ENCODE measurements at places on chromosomes 12 and 14.
A peak's percentile ranks its signal among the peaks of the same experiment; 100 is the strongest.

- H3K36me3 ChIP-seq, result no peaks in the 10 kb centered on the region
- no peaks in the 10 kb centered on the region for H3K27me3 ChIP-seq
- no peak overlapping the region for H3K27ac ChIP-seq
- H3K4me3 ChIP-seq, result no peak overlapping the region
- no peak for DNase-seq
Measured at GRCh38 chr12:27493260-27493940, 30.6 kb upstream of the PPFIBP1 start.

- H3K4me1 ChIP-seq, result no peaks in the 10 kb centered on the region
- peaks cover 5% of the 10 kb centered on the region for H3K27me3 ChIP-seq
- H3K36me3 ChIP-seq, result no peaks in the 10 kb centered on the region
- H3K27ac ChIP-seq, result no peak overlapping the region
Measured at GRCh38 chr12:105706321-105706972, 376.0 kb downstream of the C12orf75 start.

DNA sequence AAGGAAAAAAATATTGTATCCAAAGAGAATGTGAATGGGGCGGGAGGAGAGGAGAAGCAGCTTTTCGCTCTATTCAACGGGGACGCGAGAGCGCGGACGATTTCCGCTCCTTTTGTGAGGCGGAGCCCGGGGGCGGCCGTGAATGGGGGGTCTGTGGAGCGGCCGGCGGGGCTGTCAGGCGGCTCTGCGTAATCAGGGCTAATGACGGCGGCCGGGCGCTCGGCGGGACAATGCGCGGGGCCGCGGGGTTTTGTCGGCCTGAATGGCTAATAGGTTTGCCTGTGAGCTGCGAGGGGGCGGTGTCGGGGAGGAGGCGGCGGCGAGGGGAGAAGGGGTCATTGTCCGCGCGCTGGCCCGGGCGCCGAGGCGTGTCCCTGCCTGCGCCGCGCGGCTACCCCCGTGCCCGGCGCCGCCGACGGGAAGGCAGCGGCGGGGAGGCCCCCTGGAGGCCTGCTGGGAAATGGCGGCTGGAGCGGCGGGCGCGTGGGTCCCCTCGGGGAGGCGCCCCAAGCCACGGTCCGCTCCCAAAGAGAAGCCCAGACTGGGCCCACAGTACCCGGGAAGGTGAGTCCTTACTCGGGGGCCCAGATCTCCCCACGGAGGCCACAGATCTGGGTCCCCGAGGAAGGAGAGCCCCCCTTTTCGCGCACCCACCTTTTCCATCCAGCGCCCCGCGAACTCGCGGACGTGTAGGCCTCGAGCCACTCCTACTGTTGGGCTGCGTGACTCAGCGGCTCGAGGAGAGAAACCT lies 6.0 kb downstream of the SIX6 start:
- peaks cover 1% of the 10 kb centered on the region for H3K36me3 ChIP-seq
- peaks cover 79% of the 10 kb centered on the region for H3K27me3 ChIP-seq
- H3K4me3 ChIP-seq, result no peak overlapping the region
- peak overlapping the region; percentile 68 for H3K27ac ChIP-seq
- H3K4me1 ChIP-seq, result peaks cover 12% of the 10 kb centered on the region

DNA sequence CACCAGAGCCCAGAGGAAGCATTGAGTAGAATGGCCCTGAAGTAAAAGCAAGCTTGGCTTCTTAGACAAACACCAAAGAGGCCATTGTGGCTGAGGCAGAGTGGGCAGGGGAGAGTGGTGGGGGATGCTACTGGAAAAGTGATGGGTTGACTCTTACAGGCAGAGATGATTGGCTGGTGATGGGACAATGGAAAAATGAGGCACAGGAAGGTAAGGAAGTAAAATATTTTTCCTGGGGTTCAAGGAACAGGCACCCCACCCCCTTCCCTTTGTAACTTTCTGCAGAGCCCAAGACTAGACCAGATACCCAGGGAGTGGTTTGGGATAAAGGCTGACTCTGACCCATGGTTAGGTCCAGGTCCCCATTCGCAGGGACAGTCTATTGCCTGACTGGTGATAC lies 34.9 kb upstream of the COL2A1 start:
- peaks cover 3% of the 10 kb centered on the region for H3K4me1 ChIP-seq
- no peak overlapping the region for H3K27ac ChIP-seq
- no peak for DNase-seq
- H3K27me3 ChIP-seq, result peaks cover 8% of the 10 kb centered on the region
- H3K36me3 ChIP-seq, result peaks cover 4% of the 10 kb centered on the region

DNA sequence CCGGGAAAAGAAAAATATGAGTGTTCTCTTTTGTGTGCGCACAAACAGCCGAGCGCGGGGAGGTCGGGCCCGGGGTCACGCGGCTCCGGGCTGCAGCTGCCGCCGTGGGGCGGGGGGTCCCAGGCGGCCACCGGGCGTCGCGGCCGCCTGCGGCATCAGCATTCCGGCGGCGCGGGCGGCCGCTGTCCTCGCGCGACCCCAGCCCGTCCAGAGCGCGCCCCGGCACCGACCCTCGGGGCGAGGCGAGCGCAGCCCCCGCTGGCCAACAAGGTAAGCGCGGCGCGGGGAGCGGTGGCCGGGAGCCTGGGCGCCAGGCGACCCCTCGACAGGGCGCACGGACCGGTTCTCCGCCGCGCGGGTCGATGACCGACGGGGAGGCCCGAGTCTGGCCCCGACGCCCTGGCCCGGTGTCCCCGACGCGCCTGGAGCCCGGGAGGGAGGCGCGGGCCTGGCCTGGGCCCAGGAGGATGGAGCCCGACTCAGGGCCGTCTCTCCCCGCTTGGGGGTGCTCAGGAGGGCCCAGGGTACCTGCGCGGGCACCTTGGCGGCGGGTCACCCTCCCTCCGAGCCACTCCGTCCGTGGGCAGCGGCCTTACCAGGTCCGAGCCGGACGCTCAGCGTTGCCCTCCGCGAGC lies 103.9 kb upstream of the DIO3 start:
- H3K27me3 ChIP-seq, result peaks cover 62% of the 10 kb centered on the region
- no peaks in the 10 kb centered on the region for H3K36me3 ChIP-seq
- H3K4me1 ChIP-seq, result no peaks in the 10 kb centered on the region
- no peak overlapping the region for H3K27ac ChIP-seq
- H3K4me3 ChIP-seq, result no peak overlapping the region
- DNase-seq, result no peak

GRCh38 chr12:81626406-81626805 lies 132.7 kb downstream of the PPFIA2 start:
- no peak overlapping the region for H3K27ac ChIP-seq
- DNase-seq, result no peak
- no peaks in the 10 kb centered on the region for H3K27me3 ChIP-seq

DNA sequence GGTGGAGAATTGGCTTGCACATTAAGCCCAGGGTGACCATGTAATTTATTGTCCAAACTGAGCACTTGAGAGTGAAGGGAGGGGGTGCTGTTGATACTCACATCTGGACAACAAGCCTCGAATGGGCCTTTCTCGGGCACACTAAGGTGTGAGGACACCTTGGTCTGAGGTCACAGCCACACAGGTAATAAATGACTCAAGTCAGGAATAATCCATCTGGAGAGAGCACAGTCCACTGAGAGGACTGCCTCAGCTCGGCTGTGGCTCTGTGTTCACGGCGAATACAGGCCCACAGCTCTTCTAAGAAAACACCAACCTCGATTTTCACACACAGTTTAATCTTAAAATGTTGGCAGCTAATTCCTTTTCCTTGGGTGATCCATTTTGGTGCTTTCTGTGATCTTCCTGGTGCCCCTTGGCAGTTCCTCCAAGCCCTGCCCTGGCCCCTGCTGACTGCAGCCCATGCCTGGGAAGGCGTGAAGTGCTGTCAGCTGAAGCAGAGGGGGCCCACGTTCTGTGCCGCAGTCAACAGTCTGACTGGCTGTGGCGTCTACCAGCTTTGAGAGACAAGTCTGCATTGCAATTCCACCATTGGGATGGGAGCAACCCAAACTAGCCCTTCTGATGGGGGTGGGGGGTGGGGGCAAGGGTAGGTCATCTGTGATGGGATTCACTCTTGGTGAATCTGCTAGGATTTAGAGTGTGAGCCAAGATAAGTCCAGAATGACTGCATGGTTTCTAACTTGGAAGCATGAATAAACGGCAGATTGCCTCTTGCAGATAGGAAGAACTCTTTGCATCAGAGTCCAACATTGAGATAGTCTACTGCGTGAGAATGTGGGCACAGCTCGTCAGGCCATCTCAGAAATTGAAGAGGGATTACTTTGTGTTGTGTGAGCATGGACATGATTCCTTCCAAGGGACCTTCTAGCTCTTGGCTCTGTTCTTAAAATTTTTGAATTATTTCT lies 42.8 kb downstream of the ZNF664 start:
- DNase-seq, result no peak
- peaks cover 1% of the 10 kb centered on the region for H3K27me3 ChIP-seq
- H3K4me3 ChIP-seq, result no peak overlapping the region

GRCh38 chr14:70827347-70827746 lies 18.0 kb upstream of the MAP3K9 start:
- H3K27me3 ChIP-seq, result peaks cover 43% of the 10 kb centered on the region
- no peak overlapping the region for H3K4me3 ChIP-seq
- H3K27ac ChIP-seq, result no peak overlapping the region
- no peak for DNase-seq
- peaks cover 8% of the 10 kb centered on the region for H3K4me1 ChIP-seq

DNA sequence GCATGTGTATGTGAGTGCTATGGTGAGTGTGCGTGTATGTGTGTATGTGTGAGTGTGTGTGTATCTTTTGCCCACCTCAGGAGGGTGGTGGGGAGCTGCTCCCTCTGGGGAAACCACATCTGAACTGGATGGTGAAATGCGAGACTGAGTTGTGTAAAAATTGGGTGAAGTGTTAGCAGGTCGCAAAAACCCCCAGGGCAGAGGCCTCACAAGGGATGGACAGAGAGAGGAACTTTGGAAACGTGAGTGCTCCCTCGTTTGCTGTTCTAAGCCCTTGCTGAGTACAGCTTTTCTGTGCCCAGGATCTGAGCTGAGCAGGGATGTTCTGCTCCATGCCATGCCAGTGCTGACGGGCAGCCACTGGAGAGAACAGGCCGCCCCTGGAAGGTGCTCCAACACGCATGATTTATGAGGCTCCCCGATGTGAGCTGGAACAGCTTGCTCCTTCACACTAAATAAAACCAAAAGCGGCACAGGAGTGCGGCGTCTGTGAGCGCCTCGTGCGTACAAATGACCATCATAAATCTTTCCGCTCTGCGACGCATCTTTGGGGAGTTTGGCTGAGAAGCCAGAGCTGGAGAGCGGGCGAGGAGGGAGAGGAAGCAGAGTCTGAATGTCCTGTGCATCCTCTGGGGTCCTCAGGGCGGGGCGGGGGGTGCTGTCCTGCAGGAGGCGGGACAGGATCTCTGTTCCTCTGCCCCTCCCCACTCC lies 14.1 kb upstream of the GALNT9 start:
- H3K36me3 ChIP-seq, result no peaks in the 10 kb centered on the region
- no peak overlapping the region for H3K4me3 ChIP-seq
- no peak for DNase-seq
- peaks cover 13% of the 10 kb centered on the region for H3K27me3 ChIP-seq

DNA sequence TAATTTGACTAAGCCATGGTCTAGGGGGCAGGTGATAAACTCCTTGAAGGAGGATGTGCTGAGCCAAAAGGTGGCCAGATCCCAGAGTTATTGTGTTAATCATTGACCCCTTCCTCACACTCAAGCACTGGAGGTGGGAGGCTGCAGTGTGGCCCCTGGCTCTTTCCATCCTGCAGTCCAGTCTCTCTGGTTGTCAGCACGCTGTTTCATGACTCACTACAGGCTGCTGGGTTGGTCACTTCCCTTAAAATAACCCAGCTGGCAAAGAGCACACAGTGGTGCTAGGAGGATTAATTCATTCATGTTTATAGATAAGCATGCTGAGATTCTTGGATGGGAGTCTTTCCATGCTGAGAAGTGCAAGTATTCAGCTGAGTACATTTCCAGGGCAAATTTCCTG lies 228.9 kb downstream of the ANO2 start:
- no peak overlapping the region for H3K27ac ChIP-seq
- no peaks in the 10 kb centered on the region for H3K36me3 ChIP-seq
- H3K4me1 ChIP-seq, result no peaks in the 10 kb centered on the region
- DNase-seq, result no peak
- peaks cover 23% of the 10 kb centered on the region for H3K27me3 ChIP-seq
- H3K4me3 ChIP-seq, result no peak overlapping the region

DNA sequence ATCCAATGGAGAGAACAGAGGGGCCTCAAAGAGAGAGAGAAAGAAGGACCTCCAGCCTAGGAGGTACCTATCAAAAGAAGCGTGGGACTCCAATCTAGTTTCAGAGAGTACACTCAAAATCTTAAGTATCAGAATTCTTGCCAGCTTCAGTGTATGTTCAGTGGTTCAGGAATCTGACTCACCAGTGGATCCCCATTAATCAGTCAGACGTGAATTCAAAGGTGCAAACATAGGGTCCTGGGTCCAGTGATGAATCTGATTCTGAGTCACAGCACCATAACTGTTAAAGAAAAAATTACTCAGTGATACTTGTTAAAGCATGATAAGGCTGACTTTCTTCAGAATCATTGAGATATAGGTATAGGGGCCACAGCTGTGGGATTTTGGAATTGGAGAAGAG lies 33.2 kb downstream of the ETNK1 start:
- H3K36me3 ChIP-seq, result peaks cover 17% of the 10 kb centered on the region
- no peak overlapping the region for H3K27ac ChIP-seq
- DNase-seq, result no peak
- H3K4me3 ChIP-seq, result no peak overlapping the region
- H3K4me1 ChIP-seq, result peaks cover 2% of the 10 kb centered on the region

DNA sequence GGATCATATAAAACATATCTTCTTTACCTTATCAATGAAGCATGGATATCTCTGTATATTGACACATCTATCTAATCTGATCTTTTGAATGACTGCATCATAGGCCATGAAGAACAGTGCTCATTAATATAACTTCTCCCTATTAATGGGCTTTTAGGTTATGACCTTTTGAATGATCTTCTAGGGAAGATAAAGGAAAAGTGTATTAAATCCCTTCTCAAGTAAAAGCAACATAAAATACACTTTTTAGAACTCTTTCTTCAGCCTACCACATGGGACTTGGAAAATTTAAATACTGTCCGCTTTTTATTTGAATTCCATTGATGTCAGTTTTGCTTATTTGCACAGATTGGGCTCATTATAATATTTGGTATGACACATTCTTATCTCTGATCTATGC lies 425.4 kb downstream of the MED13L start:
- H3K4me3 ChIP-seq, result no peak overlapping the region
- no peaks in the 10 kb centered on the region for H3K27me3 ChIP-seq
- no peak for DNase-seq
- no peaks in the 10 kb centered on the region for H3K36me3 ChIP-seq
- no peaks in the 10 kb centered on the region for H3K4me1 ChIP-seq
- H3K27ac ChIP-seq, result no peak overlapping the region

- no peak overlapping the region for H3K4me3 ChIP-seq
- H3K27ac ChIP-seq, result no peak overlapping the region
- no peak for DNase-seq
- no peaks in the 10 kb centered on the region for H3K27me3 ChIP-seq
- H3K4me1 ChIP-seq, result no peaks in the 10 kb centered on the region
Measured at GRCh38 chr12:99745895-99746294, 98.3 kb downstream of the GARIN6 start.
